ENCODE measurements at places on chromosomes 3 and 15.

GRCh38 chr15:49645277-49645676 lies 24.4 kb downstream of the DTWD1 start:
- no peak for DNase-seq

GRCh38 chr15:74626752-74627692 lies 11.4 kb downstream of the CLK3 start:
- no peak for DNase-seq

- no peak for DNase-seq
Observed at GRCh38 chr15:61888074-61888780, 172.0 kb downstream of the VPS13C start.

- DNase-seq = no peak
Observed at GRCh38 chr3:53137221-53137620, 7.0 kb upstream of the RFT1 start.

- no peak for DNase-seq
Observed at GRCh38 chr3:194988495-194989165, 282.3 kb downstream of the XXYLT1 start.

- DNase-seq = no peak
Observed at GRCh38 chr15:25470230-25470629, 31.4 kb upstream of the UBE3A start.

- DNase-seq = no peak
Observed at GRCh38 chr15:63338170-63338569, 43.5 kb downstream of the CA12 start.

GRCh38 chr3:49553324-49553691 lies 969 bp upstream of the BSN start:
- DNase-seq = no peak

- DNase-seq = no peak
Observed at GRCh38 chr15:69804786-69805185, 292.9 kb downstream of the TLE3 start.

GRCh38 chr3:23655749-23656148 lies 150.0 kb upstream of the UBE2E1 start:
- no peak for DNase-seq

DNA sequence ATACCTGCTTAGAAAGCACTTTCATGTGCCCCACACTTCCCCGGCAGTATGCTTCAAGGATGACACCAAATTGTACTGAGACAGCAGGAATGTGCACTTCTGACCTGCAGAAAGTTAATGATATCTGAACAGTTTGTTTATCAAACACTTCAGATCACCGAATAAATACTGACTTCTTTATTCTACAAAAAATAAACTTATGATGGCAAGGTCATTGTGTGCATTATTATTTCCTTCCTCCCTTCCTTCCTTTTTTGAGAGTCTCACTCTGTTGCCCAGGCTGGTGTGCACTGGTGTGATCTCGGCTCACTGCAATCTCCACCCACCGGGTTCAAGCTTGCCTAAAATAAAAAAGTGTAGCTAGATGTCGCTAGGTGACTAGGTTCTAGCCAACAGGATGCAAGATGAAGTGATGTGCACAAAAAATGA lies 80.3 kb downstream of the FAIM start:
- no peak for DNase-seq

GRCh38 chr15:42020713-42021273 lies at the start of gene PLA2G4E:
PLA2G4E (minus strand) TSS chr15:42021042; CDS start chr15:42021030, 12 bp downstream.
- no peak for DNase-seq

GRCh38 chr15:101506491-101506890 lies 17.0 kb upstream of the PCSK6 start:
- no peak for DNase-seq

GRCh38 chr3:134054231-134054630 lies 24.5 kb upstream of the SLCO2A1 start:
- DNase-seq = no peak

DNA sequence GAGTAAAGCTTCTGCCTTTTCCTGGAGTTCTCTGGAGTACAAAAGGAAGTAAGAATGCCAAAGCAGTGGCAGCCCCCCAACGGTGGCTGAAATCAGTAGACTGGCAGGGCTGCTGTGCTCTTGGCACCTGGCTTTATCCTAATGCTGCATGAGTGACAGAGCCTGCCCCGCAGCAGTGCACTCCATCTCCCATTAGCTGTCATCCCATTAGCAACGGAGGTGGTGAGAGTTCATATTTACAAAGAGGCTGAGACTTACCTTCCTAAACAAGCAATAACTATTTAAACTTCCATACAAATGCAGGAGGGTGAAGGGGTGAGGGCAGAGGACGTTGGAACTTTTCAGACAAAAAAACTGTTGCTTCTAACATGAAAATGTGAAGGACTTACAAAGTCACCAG lies 51.9 kb downstream of the SERPINI1 start:
- DNase-seq = no peak

DNA sequence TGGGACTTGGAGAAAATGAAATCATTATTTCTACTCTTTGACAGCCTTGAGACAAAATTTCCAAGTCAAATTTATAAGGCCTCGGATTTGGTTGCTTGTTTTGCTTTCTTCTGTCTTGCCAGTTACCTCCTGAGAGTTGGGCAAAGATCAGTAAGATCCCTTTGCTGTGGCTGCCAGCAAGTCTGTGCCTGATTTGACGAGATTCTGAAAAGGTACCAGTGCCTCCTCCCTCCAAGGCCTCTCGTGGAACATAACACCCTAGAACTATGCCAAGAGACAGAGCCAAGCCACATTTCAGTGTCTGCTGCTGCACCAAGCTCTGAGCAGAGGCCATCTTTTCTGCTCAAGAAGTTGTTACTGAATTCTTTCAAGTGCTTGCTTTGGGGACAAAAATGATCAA lies 61.0 kb downstream of the GTPBP8 start:
- no peak for DNase-seq

DNA sequence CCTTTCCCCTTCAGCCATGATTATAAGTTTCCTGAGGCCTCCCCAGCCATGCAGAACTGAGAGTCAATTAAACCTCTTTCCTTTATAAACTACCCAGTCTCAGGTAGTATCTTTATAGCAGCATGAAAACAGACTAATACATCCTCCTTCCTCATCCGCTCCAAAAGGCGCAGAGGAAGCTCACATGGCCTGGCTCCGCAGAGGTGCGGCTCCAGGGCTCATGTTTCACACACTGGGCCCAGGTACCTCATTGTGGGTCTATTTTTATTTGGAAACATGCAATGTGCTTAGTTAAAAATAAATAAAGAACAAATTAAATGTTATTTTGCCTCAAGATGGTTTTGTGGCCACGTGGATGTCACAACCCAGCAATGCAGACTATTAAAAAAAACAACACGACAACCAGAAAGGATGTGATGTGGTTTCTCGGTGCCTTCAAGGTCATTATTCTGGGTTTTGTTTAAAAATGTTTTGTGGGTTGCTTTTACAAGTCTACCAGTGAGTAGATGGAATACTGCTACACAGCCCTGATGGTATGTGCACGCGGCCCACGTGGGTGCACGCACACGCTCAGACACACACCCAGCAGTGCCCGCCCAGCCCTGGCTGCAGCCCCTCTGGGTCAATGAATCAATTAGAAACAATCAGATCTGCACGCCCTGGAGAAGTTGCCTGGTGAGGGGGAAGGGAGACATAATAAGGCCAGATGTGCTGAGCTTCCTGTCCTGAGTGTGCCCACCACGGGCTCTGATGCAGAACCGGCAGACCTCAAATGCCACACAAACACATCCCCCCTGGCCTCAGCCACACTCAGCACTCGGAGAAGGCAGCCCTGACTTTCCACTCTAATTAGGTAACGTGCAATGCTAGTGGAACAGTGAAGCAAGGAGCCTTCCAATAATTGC lies 140.1 kb downstream of the ADAMTS17 start:
- DNase-seq = no peak

DNA sequence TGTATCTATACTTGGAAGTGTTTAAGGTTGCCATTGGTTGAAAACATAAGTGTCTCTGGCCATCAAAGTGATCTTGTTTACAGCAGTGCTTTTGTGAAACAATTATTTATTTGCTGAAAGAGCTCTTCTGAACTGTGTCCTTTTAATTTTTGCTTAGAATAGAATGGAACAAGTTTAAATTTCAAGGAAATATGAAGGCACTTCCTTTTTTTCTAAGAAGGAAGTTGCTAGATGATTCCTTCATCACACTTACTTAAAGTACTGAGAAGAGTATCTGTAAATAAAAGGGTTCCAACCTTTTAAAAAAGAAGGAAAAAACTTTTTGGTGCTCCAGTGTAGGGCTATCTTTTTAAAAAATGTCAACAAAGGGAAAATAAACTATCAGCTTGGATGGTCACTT lies 19.7 kb downstream of the B3GNT5 start:
- DNase-seq = no peak

DNA sequence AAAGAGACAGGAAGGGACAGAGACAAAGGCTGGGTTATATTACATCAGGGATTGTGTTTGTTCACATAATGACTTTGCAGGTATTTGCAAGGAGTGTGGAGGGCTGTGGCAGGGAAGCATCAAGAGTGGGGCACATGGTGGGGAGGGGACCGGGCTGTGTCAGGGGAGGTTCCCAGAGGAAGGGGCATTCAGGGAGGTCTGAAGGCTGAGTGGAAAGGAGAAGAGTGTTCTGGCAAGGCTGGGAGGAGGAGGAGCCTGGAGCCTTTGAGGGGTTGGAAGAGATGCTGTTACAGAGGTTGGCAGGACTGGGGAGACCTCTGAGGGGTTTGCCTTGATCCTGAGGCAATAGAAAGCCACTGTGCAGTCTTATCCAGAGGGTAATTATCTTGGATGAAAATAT lies 49.4 kb downstream of the EXOG start:
- DNase-seq = no peak

DNA sequence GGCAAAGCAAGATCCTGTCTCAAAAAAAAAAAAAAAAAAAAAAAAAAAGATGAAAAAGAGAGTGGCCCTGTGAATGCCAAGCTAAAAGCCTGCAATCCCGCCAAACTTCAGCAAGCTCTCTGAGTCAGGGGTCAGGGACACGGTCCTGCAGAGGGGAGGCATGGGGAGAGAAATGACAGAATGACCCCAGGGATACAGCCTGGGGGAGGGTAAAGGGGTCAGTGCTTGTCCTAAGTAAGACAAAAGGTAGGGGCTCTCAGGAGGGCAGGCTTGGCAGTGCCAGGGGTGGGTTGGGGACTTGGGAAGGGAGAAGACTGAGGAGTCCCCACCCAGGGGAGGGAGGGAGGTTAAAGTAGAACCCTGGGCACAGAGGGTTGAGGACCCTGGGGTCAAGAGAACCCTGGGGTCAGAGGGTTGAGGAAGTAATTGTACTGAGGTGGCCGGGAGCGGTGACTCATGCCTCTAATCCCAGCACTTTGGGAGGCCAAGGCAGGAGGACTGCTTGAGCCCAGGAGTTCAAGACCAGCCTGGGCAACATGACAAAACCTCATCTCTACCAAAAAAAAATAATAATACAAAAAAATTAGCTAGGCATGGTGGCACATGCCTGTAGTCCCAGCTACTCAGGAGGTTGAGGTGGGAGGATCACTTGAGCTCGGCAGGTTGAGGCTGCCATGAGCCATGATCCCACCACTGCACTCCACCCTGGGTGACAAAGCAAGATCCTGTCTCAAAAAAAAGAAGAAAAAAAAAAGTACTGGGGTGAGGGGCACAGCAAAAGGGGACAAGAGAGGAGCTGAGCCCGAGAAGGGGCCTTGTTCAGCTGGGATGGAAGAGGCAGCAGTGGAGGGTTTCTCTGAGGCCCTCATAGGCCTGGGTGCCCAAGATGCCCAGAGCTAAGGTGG lies 5.2 kb upstream of the SEMA3B start:
- no peak for DNase-seq

DNA sequence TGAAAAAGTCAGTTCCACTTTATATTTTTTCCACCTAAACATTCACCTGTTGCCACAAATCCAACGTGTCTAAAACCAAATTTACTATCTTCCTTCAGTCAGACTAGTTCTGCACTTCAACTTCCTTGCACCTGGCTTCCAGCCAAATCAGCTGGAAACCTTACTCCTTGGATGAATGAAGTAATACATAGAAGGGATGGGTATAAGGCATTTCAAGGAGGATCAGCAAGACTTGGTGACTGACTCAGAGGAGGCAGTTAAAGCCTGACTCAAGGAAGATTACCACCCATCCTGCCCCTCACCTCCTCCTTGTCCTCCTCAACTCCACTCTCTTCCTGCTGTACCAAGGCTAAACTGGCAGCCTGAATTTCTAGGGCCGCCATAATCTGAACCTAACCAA lies 37.1 kb downstream of the QTRT2 start:
- DNase-seq = no peak

DNA sequence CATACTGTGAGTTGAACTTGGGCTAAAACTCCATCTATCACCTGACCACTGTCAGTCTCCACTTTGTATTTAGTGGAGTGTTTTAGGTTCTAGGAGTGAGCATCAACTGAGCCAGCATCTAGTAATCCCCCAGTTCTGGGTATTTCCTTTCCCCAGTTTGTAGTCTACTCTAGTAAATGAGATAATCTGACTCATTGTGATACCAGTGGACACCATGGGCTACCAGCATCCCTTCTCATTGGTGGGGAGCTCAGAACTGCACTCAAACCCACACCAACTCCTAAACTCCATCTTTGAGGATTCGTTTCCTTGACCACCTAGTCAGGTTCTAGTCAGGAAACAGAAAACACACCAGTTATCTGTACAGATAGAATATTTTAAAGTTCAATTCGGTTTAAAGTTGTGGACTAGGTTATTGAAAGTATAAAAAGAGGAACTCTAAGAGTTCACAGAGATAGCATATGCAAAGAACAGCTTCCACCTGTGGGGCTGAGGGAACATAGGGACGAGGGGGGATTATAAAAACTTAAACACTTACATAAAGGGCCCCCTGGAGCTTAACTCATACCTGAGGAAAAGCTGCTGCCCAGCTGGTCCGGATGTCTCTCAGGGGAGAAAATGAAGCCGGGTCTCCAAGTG lies 36.0 kb downstream of the LEO1 start:
- DNase-seq = no peak

DNA sequence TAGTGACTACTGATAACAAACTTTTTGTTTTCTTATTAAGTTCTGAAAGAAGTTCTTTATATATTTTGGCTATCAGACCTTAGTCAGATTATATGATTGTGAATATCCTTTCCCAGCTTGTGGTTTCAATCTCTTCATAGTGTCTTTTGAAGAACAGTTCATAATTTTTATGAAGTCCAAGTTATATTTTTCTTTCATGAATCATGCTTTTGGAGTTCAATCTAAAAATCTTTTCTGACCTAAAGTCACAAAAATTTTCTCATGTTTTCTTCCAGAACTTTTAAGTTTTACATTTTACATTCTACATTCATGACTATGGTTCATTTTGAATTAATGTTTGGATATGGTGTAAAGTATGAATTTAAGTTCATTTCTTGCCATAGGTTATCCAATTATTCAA lies 34.2 kb upstream of the OCA2 start:
- no peak for DNase-seq

- DNase-seq = no peak
Observed at GRCh38 chr15:70854666-70854976, 664 bp upstream of the LARP6 start.

GRCh38 chr15:69533522-69533921 lies 80.9 kb downstream of the RPLP1 start:
- no peak for DNase-seq

GRCh38 chr3:27712136-27713077 lies 9.7 kb downstream of the EOMES start:
- peak; percentile 58 for DNase-seq

GRCh38 chr3:127171721-127172120 lies 21.2 kb upstream of the PRR23E start:
- DNase-seq = no peak

Measured in stimulated activated CD4-positive, alpha-beta T cell treated with anti-CD3 and anti-CD28 coated beads, Interleukin-15, amount 100 ng/mL, for 1 hour (primary cell).